Prostate gland (tissue), 2 donors: ENCODE measurements at places on chromosomes 1 and 21. TPM values are rescaled to one million over a fixed set of nuclear protein-coding genes. Genes with fewer than 3 reads are reported as not detected.

GRCh38 chr1:73662526-73662925 is 535.5 kb downstream of the LRRIQ3 start:
- no peak for DNase-seq

- no peak for DNase-seq
These were observed 67.1 kb upstream of the UBE2U start for GRCh38 chr1:64136296-64136695.

- no peak for DNase-seq
These were observed 82.0 kb downstream of the OLFML3 start for GRCh38 chr1:114061121-114061830.

DNA sequence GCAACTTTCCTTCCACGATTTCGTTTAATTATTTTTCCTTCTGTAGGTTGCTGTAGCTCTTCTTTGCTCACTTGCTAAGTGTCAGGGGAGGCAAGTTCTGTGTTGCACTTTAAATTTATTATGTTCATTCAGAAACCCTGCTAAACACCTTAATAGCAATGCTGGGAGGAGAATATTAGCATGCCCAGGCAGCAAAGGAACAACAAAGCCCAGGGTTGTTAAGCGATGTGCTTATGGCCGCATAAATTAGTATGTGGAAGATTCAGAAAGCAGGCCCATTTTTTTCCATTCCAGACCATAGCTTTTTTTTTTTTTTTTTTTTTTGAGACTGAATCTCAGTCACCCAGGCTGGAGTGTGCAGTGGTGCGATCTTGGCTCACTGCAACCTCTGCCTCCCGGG is 151.3 kb downstream of the BACH1 start:
- no peak for DNase-seq

DNA sequence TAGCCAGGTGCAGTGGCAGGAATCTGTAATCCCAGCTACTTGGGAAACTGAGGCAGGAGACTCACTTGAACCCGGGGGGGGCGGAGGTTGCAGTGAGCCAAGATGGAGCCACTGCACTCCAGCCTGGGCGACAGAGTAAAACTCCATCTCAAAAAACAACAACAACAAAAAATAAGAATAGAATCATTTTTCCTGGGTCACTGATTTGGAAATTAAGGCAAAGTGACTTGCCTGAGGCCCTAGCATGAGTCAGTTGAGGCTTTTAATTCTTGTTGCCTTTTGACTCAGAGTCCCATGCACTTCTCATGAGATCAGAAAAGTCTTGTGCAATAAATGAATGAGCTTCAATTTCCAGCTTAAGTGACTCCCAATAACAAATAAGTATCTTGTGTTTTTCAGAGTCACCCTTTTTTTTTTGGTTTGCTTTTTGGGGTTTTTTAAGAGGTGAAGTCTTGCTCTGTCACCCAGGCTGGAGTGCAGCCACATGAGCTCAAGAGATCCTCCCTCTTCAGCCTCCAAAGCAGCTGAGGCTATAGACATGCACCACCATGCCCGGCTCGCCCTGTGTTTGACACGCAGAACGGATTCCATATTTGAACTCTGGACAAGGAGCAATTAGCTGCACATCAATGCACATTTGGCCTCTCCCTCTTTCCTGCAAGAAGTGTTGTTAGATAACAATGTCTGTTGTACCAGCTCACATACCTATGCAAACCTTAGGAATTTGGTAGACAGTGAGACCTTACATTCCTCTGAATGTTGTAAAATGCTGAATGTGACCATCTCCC is 3.4 kb upstream of the PLEKHM2 start:
- DNase-seq, result no peak

DNA sequence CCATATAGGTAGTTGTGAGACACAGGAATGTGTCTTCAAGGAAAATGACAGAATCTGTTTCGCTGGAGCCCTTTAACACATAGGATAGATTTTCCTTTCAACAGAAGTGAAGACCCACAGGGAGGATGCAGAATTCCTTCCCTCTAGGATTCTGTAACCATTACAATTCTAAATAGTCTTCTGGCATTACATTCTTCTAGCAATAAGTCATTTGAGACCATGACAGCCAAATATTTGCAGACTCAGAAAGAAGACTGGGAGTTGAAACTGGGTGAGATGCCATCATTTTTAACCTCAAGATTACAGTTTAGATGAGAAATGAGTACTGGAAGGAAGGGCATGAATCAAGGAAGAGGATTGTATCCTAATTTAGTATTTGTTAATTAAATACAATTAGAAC is 61.6 kb downstream of the ZBTB18 start:
- DNase-seq, result no peak

SRP9 gene
- total RNA-seq, result 324 TPM

NCAM2 gene
- total RNA-seq, result 1.1 TPM

THEMIS2 gene
- total RNA-seq, result 3.6 TPM

NTNG1 gene
- total RNA-seq, result 2.6 TPM

UBE2G2 gene
- total RNA-seq, result 46.9 TPM

CR1L gene
- total RNA-seq, result not detected

UTP25 gene
- 6.0 TPM for total RNA-seq

CD1B gene
- not detected for total RNA-seq

HDGF gene
- 156 TPM for total RNA-seq
